ENCODE measurements at places on chromosomes 16 and 17.

- peak; percentile 6 for DNase-seq
These were observed 219.6 kb upstream of the TNRC6C start for GRCh38 chr17:77738751-77739531.

DNA sequence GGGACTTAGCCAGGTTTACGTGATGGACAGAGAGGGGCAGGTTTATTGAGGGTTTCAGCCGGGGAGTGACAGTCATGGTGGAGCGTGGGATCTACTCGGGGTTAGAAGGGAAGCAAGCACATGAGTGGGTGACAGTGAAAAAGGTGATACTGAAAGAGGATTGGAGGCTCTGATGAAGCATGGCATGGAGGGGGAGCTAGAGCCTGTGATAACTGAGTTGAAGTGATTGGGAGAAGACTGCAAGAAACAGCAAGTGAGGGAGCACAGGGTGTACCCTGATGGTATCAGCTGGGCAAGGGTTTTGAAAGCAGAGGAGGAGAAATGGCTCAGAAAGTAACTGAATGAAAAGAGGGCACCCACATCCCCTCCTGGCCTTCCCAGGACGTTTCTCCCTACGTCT is 6.7 kb upstream of the KSR1 start:
- DNase-seq = no peak

DNA sequence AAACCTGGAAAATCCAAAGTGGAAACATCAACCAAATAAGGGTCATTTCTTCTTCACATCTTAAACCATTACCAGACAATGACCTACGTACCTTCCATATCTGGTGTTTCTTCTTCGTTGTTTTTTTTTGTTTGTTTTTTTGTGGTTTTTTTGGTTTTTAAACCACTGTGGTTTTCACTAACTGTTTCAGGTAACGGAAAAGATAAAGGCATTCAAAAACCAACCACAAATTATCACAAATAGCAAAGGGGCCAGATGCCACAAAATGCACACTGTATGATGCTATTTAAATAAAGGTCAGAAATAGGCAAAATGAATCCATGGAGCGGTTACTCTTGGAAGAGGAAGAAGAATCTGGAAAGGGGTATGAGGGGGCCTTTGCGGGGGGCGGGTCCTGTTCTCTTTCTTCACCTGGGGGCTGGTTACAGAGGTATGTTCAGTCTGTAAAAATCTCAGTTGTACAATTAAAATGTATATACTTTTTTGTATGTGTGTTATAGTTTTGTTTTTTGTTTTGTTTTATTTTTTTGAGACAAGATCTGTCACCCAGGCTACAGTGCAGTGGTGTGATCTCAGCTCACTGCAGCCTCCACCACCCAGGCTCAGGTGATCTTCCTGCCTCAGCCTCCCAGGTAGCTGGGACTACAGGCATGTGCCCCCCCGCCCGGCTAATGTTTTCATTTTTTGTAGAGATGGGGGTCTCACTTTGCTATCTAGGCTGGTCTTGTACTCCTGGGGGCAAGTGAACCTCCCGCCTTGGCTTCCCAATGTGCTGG is 29.6 kb downstream of the LITAF start:
- no peak for DNase-seq

DNA sequence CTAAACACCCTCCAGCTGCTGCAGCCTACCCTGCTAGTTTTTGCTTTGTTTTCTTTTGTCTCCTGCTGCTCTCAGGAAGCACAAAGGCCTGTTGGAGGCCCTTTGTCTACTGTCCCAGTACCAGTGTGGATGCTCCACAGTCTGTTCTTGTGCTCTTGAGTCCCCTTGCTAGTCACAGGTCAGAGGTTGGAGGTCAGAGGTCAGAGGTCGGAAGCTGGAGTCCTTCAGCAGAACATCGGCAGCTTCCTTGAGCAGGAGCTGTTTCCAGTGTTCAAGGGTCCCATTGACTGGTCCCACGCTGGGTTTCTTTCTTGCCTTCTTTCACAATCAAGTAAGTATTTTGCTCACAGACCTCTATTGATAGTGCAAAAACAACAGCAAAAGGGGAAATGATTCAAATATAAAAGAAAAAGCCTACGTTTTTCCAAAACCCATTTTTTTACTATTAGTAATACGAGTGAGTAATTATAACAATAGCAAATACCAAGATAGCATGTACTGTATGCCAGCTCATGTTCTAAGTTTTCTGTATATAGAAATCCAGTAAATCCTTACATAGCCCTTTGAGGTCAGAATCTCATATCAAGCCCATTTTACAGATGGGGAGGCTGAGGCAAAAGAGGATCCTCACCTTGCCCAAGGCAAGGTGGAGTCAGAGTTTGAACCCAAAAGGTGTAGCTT is 10.9 kb upstream of the IL34 start:
- no peak for DNase-seq

DNA sequence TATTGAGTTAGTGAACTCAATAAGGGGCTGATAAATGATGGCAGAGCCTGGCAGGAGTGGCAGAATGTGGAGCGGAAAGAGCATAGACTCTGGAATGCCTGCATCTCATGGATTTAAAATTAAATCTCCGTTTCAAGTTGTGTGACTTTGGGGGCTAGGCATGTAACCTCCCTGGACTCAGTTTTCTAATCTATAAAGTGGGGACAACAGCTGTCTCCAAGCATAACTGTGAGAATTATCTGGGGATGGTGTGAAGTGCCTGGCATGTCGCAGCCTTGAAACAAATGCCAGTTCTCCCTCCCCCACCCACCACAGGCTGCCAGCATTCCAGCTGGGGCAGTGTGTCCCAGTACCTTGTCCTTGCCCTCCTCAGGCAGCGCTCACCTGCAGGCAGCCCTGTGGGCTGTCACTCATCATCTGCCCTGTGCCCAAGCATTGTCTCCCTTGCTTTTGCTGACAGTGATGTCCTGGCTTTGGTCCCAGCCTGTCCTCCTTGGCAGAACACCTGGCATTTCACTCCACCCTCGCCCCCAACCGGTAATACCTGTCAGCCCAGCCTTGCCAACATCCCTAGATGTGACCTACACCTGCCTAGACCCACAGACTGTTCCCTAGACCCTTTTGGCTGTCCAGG is 129.6 kb downstream of the MRM1 start:
- DNase-seq = no peak

GRCh38 chr16:2472488-2472864 is 1.4 kb downstream of the NTN3 start:
- no peak for DNase-seq

DNA sequence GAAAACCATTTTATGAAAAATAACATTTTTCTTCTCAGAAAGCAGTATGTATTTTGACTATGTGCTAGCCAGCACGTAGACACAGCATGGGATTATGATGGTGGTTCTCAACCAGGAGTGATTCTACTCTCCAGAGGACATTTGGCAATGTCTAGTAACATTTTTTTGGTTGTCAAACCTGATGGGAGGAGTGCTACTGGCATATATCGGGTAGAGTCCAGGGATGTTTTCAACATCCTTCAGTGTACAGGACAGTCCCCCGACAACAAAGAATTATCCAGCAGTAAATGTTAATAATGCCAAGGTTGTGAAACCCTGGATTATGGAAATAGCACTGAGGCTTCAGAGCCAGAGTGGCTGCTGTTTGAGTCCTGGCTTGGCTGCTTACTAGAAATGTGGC is 27.7 kb downstream of the AP2B1 start:
- no peak for DNase-seq

DNA sequence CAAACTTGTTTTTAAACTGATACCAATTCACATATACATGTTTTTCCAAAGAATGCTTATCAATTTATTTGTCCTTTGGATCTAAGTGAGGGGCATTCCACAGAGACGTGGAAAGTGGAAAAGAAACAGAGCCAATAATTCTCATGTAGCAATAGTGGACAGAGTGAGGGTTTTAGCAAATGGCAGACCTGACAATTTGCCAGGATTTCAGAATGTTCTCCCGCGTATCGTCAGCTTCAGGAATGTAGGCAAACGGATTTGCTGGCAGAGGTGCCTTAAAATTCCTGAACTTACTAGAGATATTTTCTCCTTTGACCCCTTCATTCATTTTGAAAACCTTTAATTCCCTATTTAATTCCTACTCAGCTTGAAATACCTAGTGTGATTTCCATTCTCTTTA is 193.4 kb upstream of the CPHXL start:
- no peak for DNase-seq

GRCh38 chr17:34885076-34885475 is 76.2 kb downstream of the CCT6B start:
- no peak for DNase-seq

DNA sequence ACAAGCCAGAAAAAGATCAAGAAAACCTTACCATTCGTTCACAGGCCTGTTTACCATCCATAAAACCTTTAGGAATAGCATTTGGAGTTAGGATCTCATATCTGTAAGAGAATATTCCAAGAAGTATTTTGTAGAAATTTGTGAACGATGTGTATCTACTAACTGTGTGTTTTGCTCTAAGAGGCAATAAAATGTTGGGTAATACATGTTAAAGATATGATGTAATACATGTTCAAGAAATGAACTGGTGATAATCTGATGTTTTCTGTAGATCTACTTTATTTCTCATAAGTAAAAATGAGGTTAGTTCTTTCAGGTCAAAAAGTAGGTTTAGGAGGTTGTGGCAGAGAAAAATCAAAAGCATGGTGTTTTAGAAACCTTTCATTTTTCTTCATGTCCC is 83.2 kb downstream of the NDEL1 start:
- DNase-seq = no peak

GRCh38 chr16:16881814-16882213 is 502.9 kb downstream of the NPIPA7 start:
- no peak for DNase-seq

DNA sequence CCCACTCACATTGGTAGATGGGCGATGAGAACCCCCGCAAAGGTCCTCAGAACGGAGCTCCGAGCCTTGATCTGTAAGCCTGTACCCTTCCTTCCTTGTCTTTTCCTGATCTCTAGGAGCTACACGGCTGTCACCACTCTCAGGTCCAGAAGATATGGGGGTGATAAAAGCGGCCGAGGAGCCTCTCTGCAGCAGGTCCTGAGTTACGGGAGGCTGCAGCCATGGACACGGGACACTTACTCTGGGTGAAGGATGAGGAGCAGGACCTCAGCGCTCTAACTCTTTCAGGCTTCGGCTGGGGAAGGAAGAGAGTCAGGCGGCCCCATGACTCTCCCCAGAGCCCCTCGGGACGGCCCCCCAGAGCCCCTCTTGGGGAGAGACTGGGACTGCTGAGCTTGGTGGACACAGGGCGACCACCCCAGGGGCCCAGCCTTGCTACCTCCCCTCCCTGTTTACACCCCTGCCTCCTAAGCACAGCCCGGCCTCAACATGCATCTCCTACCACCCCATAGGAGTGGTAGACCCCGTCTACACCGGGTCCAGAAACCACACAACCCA is 74.4 kb downstream of the SDK2 start:
- no peak for DNase-seq

- DNase-seq = no peak
These were observed 22.6 kb downstream of the PRDM7 start for GRCh38 chr16:90054554-90054953.
